Thymus (tissue), 14 donors: ENCODE measurements at places on chromosomes 16 and 17. TPM values are rescaled to one million over a fixed set of nuclear protein-coding genes. Genes with fewer than 3 reads are reported as not detected.

GRCh38 chr17:1744551-1745512 is 2.2 kb downstream of the SERPINF2 start:
- H3K27me3 ChIP-seq: no peaks in the 10 kb centered on the region
- H3K4me3 ChIP-seq: no peak overlapping the region
- DNase-seq: no peak
- H3K27ac ChIP-seq: peak overlapping the region; percentile 54
- no peaks in the 10 kb centered on the region for H3K36me3 ChIP-seq

DNA sequence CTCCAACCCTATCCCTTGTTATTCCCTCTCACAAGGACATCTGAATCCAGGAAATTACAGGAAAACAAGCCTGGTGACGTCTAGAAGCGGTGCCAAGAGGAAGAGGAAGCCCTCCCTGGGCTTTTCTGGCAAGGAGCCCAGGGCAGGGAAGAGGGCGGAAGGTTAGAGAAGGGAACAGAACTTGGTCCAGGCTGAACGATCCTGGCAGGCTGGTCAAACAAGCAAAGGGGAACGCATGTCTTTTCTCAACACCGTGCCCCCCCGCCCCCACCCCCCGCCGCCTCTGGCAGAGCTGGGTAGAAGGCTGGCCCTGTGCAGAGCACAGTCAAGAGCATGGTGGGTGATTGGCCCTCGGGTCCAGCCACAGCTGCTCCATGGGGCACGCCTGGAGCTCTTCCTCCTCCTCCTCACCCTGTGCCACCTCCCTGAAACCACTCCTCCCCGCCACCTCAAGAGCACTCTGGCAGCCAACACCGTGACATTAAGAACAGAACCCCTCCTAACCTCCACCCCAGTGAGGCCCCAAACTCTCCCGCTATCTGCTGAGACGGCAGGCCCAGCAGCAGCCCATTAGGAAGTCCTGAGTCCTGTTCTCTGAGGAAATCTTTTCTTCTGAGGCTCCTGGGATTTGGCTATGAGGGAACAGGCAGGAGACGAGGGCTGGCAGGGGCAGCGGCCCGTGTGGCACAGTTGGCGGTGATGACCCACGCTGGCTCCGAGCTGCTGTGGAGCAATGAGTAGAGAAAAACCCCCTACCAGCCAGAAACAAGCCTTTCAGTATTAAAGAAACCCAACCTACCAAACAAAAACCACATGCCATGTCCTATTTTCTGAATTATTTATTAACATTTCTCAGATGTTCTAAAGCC is 7.3 kb downstream of the C16orf86 start:
- H3K27me3 ChIP-seq: no peaks in the 10 kb centered on the region
- H3K4me3 ChIP-seq: no peak overlapping the region
- H3K36me3 ChIP-seq: peaks cover 10% of the 10 kb centered on the region
- DNase-seq: no peak
- H3K27ac ChIP-seq: no peak overlapping the region

Gene PRCD
- total RNA-seq: 0.47 TPM

GRCh38 chr17:37123941-37124820 is 175.4 kb downstream of the AATF start:
- DNase-seq: no peak
- no peaks in the 10 kb centered on the region for H3K27me3 ChIP-seq
- no peak overlapping the region for H3K4me3 ChIP-seq
- H3K4me1 ChIP-seq: peaks cover 23% of the 10 kb centered on the region
- H3K36me3 ChIP-seq: no peaks in the 10 kb centered on the region

Gene TNFSF13
- total RNA-seq: 6.4 TPM

DNA sequence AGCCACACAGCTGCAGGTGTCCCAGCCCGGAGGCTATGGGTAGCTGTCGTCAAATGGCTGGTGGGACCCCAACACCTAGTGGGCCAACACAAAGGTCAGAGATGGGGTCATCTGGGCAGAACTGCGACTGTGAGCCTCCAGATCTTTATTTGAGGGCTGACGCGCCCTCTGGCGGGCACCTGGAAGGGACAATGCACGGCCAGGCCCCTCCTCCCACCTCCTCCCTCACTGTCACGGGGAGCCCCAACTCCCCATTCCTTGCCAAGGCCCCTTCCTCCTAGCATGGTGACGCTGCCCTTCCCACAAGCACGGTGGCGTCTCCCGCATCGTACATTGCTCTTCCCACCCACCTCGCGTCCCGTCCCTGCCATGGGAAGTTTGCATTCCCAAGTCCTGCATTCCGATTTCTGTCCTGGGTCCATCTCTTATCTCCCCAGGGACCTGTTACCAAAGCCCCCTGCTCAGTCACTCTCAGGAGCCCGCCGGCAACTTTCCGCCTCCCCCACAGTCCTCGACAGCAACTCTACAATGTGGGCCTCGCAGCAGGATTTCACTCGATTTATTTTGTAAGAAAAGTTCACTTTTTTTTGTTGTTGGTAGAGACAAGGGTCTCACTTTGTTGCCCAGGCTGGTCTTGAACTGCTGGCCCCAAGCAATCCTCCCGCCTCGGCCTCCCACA is 1.0 kb downstream of the TLE7 start:
- H3K27ac ChIP-seq: no peak overlapping the region
- no peak for DNase-seq
- H3K4me3 ChIP-seq: no peak overlapping the region
- H3K4me1 ChIP-seq: no peaks in the 10 kb centered on the region

- H3K4me1 ChIP-seq: peaks cover 5% of the 10 kb centered on the region
- no peaks in the 10 kb centered on the region for H3K27me3 ChIP-seq
- H3K36me3 ChIP-seq: no peaks in the 10 kb centered on the region
- no peak overlapping the region for H3K27ac ChIP-seq
Observed at GRCh38 chr16:14351647-14352046, 278.4 kb downstream of the PARN start.

DNA sequence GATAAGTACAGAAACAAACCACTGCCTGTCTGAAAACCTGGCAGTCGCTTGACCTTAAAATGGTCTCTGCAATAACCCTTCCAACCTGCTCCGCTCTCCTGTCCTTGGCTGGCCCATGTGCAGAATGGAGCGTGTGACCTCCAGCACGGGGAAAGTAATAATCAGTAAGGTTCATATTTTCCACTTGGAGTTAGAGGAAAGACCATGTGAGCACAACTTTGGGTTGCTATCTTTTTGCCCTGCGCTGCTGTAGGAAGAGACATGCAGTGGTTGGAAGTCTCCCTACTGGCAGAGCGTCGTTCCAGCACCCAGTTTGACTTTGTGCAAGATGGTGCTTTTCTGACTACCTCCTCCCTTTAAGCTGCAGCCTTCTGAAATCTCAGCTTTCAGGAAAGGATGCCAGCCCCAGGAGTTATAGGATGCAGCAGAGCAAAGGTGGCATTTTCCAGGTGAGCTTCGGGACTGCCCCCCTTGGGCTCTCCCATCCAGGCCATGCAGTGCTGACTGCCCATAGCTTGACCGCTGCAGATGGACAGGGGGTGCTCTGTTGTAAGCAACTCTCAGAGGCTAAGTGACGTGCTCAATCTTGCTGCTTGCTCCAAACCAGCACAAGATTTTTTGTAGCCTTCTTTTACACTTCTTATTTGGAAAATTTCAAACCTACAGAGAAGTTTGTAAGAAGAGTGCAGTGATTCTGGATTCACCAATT is 110.7 kb upstream of the NOL11 start:
- H3K27ac ChIP-seq: no peak overlapping the region
- no peak for DNase-seq
- H3K36me3 ChIP-seq: no peaks in the 10 kb centered on the region
- no peak overlapping the region for H3K4me3 ChIP-seq
- no peaks in the 10 kb centered on the region for H3K4me1 ChIP-seq

Gene EXOC3L1
- 0.57 TPM for total RNA-seq

DNA sequence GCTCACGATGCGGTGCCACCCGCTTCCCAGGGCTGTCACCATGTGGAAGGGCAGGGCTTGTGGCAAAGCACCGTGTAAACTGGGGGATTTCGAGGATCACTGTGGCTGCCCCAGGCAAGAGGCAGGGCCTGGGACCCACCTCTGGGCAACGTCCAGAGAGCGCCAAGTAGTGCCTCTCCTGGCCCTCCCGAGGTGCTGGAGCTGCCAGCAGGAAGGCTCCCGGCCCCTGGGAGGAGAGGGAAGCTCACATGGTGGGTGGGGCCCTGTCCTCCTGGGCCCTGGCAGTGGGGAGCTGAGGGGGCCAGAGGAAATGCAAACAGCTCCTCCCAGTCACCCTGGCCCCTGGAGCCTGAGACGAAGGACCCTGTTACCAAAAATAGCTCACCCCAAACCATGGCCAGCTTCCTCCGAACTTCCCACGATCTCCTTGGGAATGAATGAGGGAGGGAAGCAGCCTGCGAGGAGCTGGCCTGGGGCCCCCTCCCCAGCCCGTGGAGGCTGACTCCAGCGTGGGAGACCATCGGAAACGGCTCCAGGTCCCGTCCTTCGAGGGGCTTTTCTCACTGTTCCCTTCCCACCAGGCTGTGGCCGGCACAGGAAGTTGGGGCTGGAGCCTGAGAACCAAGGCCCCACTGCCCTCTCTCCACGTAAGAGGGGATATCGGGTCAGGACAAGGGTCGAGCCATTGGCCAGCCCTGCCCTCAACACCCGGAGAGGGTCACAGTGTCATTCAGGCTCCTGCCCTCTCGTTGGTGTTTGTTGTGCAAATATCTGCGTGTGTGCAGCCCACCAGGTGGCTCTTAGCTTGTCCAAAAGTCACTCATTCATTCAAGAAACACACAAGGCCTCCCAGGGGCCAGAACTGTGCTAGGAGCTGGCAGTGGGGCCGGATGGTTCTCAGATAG is 17.7 kb downstream of the VASN start:
- peaks cover 74% of the 10 kb centered on the region for H3K36me3 ChIP-seq
- no peak overlapping the region for H3K27ac ChIP-seq
- H3K4me1 ChIP-seq: peaks cover 21% of the 10 kb centered on the region
- H3K4me3 ChIP-seq: no peak overlapping the region
- no peaks in the 10 kb centered on the region for H3K27me3 ChIP-seq
- DNase-seq: no peak
